ENCODE measurements at places on chromosomes 6 and 20.

GRCh38 chr20:38256021-38256420 is 4.5 kb downstream of the KIAA1755 start:
- no peak for DNase-seq

GRCh38 chr6:20302168-20302567 is 89.9 kb upstream of the MBOAT1 start:
- no peak for DNase-seq

- DNase-seq = no peak
These were observed 610.5 kb downstream of the UTRN start for GRCh38 chr6:144895313-144896278.

DNA sequence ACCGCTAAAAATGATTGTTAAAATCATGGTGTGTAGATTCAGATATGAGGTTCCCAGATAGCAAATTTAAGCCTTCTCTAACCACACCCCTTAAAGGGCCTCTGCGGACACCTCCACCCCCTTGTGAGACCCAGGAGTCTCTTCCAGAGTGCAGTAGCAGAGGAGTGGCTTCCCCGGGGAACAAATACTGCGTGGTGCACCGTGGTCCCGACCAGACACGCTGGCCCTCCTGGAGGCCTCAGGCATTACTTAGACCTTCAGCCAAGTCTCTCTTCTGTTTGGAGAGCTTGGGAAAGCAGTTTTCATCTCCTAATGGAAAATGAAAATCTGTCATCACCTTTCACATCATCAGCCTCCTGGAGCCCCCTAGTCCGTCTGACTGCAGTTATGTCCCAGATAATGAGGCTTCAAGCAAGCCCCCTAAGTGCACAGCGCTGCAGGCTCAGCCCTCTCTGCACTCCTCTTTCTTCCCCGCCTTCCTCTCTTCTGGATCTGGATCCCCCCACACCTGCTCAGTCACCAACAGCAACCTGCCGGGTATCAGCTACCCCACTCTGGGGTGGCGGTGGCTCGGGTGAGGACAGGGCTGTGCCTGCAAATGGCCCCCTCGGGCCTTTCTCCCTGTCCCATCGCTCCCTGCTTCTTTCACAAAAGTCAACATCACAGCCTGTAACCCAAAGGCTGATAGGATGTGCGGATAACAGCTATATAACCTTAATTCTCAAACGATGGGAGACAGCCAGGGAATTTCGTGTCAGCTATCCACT is 58.8 kb upstream of the TAGAP start:
- DNase-seq = no peak

- DNase-seq = no peak
These were observed 88.3 kb downstream of the SH3BGRL2 start for GRCh38 chr6:79719248-79719960.

- no peak for DNase-seq
These were observed 413.4 kb upstream of the SOX4 start for GRCh38 chr6:21180155-21180554.

DNA sequence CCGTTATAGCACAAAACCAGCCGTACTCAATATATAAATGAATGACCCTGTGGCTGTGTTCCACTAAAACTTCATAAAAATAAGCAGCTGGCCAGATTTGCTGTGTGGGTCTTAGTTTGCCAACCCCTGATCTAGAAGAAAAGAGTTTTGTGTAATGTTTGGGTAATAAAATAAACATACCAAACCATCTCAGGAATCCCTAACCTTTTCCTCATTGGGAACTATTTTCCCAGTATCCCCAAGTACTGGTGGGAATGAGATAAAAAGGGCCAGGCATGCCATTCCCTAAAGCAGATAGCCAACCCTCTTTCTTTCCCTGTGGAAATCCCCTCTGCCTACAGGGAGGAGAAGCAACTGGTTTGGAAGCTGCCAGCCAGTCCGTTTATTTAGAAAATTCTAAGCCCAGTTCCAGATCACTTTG is 169.1 kb upstream of the AKAP12 start:
- DNase-seq = peak; percentile 21

- no peak for DNase-seq
These were observed 215.7 kb downstream of the CDC5L start for GRCh38 chr6:44603044-44603686.

GRCh38 chr20:44268802-44269201 is 21.7 kb downstream of the GDAP1L1 start:
- DNase-seq = no peak

GRCh38 chr6:72621291-72622093 is at the start of gene KCNQ5:
Gene KCNQ5, plus strand, starts transcription at chr6:72622064.
- DNase-seq = no peak

- DNase-seq = no peak
These were observed 1.7 kb downstream of the ULBP1 start for GRCh38 chr6:149965194-149966020.

DNA sequence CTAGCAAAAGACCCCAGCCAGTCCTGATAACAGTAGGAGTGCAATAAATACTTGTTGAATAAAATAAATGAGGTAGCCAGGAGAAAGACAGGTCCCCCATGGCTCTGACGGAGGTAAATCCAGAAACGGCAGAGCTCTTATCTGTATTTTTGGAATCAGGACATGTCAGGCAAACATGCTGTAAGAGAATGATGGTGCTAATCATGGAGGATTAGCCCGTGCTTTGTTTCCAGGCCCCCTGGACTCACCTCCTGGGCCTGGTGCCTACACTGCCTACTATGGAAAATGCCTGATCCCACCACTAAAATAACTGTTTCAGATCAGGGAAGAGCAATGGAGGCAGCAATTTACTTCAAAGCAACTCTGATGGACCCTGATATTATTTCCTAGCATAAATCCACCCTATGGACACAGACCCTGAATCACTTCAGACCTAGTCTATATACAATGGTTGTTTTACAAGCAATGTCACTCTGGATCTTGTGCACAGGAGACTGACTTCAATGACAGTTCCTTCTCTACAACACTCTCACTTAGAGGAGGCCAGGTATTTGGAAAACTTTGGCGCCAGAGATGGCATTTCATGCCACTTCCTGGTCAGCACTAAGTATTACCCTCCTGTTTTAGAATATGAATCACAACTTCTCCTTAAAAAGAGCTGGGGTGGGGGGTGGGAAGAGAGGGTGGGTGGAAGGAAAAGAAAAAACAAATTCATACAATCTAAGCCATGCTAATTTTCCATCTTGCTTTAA is 6.4 kb downstream of the MRPL14 start:
- DNase-seq = no peak

- no peak for DNase-seq
These were observed 79.8 kb upstream of the SCAF8 start for GRCh38 chr6:154653385-154653784.

DNA sequence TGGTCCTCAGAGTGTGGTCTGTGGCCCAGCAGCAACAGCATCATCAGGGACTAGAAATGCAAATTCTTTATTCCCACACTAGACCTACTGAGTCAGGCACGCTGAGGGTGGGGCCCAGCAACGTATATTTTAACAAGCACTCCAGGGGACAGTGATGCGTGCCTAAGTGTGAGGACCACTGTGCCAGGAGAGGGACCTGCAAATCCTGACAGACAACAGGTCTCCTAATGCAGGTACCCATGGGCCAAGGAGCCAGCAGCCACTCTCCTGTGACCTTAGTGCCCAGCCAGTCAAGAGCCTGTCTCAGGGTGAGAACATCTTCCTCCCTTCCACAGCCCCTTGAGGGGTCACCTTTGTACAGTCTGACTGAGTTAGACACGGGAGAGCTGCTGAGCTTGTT is 8.0 kb upstream of the MYLK2 start:
- DNase-seq = no peak

GRCh38 chr20:44552950-44553908 is 29.1 kb upstream of the PKIG start:
- no peak for DNase-seq

DNA sequence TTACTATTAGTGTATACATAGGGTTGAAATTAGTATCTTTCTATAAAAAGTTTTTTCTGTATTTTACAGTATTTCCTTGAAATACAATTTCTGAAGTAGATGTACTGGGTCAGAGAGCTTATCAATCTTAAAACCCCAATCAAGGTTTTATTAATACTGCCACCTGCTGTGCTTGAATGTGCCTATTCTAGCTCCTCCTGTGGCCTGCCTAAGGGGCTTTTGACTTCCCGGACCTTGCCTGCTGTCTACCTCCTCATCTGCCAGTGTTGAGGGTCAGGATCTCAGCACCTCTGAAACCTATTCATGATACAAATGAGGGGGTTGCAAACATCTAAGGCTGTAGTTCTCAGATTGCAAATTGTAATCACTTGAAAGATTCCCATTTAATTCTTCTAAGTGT is 9.2 kb downstream of the PACRG start:
- DNase-seq = no peak
